Hematopoietic multipotent progenitor cell treated with erythropoietin and hydrocortisone succinate and interleukin-3 and kit ligand, for 15 days (in vitro differentiated cells): ENCODE measurements at places on chromosomes 11 and 22.

- no peak for DNase-seq
Measured at GRCh38 chr11:67584205-67584880, 731 bp downstream of the GSTP1 start.

- DNase-seq, result peak; percentile 72
Measured at GRCh38 chr22:39003165-39003638, 10.9 kb upstream of the APOBEC3C start.

DNA sequence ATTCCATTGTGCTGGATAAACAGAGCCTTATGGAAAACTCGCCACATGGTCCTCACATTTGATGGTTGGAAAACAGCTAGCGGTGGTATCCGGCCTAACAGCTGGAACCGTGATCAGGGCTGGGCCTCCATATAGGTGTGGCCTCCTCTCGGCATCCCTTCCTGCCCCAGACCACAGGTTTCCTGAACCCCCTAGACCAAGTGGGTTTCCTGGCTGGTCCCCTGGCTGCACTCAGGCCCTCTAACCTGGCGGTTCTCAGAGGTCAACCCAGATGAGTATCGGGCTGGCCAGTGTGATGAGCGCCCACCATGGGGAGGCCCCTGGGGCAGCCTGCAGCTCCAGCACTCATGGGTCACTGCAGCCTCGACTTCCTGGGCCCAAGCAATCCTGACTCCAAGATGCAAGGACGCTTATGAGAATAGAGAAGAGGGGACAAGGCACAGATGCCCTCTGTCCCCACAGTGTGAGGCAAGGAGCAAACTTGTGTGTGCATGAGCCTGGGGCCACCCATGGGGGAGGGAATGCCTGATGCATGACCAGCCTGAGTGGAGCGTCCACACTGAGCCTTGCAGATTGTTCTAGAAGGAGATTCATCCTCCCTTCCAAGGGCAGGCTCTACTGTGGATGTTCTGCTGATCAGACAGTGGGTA, 53.4 kb upstream of the WNT7B start:
- no peak for DNase-seq

DNA sequence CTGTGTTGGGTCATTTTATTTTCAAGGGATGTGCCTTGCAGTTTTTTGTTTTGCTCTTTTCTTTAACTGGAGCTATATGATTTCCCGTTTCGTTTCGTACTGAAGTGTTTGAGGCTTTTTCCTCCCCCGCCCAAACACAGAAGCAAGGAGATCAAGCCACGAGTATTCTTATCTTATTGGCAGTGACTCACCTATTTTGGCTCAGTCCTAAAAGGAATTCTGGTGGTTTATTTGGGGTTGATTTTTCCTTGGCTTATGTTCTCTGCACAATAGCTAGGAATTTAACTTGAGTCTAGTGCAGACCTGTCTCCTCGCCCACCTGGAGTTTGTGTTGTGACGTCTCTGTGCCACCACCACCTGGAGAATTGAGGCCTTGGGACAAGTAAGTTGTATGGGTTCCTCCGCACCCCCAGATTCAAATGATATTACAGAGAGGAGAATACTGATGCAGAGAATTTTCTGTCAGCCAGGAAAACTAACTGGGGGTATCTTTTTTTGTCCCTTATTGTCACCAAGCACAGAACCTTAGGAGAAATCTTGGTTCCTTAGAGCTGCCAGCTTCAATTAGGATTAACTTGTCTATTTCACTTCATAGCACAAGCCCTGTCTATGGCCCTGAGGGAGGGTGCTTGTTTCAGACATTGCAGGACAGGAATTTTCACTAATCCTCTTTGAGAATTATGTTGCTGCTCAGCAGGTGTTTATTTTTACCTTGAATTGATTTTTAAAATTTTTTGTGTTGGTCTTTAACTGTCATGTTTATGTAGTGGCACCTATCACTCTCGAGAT, 90.4 kb upstream of the BIRC3 start:
- DNase-seq, result no peak

DNA sequence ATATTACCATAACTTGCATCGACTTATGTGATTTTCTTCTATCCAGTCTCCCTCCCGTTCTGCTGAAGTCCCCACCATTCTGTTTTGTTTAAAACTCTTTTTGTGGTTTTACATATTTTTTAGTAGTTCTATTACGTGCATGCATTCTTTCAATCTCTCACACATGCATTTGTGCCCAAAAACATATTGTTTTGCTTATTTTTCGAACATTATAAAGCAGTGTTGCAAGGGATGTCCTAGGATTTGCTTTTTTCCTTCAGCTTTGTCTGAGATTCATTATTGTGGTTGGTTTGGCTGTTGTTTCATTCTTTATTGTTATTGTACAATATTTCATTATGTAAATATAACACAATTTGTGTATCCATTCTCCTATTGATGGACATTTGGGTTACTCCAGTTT, 235.7 kb downstream of the DYNC2H1 start:
- no peak for DNase-seq

- DNase-seq, result no peak
Measured at GRCh38 chr11:45739866-45740265, 65.1 kb upstream of the SLC35C1 start.

- DNase-seq, result no peak
Measured at GRCh38 chr11:31825838-31826484, 14.8 kb upstream of the PAX6 start.

DNA sequence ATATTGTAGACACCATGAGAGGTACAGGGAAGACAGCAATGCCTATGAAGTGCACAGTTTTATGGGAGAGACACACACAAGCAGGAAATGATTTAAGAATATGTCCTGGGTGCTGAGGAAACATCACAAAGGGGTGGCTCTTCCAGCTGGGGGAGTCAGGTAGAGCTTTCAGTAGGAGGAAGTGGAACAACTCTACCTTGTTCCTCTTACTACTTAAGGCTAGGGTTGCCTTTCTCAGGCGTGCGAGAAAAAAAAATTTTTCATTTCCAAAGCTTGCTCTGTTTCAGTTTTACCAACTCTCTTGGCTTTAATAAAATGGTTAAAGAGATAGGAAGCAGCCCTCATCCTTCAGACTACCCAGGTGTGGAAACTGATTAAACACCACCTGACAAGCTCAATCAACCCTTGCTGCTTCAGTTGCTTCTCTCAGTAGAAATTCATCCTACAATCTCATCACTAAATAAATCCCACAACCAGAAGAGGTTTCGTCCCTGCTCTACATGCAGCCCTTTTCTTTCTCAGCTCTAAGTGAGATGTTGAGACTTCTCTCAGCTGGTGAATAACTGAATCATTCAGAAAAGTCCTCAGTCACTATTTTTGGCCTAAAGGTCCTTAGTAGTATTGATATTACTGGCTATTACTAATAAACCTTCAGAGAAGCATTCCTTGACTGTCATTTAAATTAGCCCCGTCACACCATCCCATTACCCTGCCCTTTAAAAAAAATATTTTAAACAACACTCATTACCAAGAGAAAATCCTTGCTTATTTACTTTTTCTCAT, 5.9 kb downstream of the ABTB2 start:
- no peak for DNase-seq

DNA sequence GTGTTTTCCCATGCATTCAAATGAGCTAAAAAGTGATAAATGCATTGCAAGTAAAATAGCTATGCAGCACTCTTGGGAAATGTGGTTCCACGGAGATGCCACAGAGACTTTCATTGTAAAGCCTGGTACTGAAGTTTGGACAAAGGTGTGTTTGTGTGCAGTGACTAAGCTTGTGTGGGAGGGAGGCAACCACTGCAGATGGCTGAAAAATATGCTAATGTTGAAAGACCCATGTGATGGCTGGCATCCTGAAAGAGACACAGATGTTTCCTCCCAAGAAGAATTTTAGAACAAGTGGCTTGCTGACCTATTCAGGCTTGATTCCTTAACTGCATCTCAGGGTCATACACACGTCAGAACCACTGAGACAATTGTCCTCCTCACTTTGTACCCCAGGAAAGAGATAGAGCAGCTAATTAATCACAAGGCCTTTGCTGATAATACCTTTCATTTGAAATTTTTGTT, 73.8 kb downstream of the FAM76B start:
- DNase-seq, result no peak

- DNase-seq, result no peak
Measured at GRCh38 chr22:35903571-35904335, 124.9 kb downstream of the RBFOX2 start.

DNA sequence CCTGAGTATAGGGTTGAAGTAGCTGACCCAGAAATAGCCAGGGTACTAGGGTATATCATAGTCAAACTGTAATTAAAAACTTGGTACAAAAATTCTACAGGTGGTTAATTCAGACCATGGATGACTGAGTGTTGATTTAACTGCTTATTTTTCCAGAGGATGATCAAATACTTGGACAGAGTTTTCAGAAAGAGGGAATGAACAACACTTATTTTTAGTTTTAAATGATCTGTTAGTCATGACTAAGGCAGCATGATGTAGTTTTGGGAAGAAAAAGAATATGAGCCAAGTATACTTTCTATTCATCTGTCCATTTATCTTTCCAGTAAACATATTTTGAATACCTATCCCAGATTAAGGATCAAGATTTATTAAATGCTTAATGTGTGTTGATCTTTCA, 19.8 kb upstream of the CCDC89 start:
- DNase-seq, result no peak
